ENCODE measurements at places on chromosomes 13 and 19.

DNA sequence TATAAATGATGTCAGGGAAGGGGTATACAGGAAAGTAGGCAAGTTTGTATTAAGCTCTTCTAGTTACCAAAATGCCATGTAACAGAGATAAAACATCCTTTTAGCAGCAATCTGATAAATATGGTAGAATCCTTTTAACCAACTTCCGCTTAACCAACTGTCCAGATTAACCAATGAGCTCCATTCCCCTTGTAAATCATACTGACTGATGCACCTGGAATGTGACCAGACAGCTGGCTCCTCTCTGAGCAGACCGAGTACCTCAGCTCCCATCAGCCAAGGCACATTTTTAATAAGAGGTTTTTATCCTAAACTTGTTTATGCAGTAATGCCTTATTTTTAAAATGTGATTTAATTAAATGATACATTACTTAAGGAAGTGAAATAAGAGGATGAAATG is 66.4 kb downstream of the KLF12 start:
- no peak for DNase-seq

- DNase-seq, result no peak
Observed at GRCh38 chr19:38389101-38389925, 816 bp downstream of the SPRED3 start.

- no peak for DNase-seq
Observed at GRCh38 chr13:26896986-26897668, 136.5 kb upstream of the GPR12 start.

GRCh38 chr13:39501702-39502324 is 101.2 kb downstream of the LHFPL6 start:
- no peak for DNase-seq
